ENCODE measurements at places on chromosomes 6 and 20.

GRCh38 chr20:47360297-47361056 lies 4.0 kb upstream of the ZMYND8 start:
- no peak for DNase-seq

DNA sequence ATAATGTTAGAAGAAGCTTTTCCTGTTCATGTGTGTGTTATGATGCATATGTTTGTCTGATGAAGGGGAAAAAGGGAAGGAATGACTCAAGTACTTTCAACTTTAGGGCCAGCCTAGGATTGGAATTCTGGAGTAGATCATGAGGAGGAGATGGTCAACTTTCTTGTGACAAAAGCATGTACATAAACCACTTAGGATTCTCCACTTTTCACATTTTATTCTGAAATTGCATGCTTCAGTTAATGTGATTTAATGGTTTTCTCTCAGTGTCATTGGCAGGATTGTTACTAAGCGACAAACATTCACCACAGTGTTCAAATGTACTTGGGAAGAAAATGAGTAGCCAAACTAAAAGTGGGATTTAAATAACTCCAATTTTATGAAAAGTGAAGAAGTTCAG lies 80.1 kb downstream of the UTRN start:
- no peak for DNase-seq

DNA sequence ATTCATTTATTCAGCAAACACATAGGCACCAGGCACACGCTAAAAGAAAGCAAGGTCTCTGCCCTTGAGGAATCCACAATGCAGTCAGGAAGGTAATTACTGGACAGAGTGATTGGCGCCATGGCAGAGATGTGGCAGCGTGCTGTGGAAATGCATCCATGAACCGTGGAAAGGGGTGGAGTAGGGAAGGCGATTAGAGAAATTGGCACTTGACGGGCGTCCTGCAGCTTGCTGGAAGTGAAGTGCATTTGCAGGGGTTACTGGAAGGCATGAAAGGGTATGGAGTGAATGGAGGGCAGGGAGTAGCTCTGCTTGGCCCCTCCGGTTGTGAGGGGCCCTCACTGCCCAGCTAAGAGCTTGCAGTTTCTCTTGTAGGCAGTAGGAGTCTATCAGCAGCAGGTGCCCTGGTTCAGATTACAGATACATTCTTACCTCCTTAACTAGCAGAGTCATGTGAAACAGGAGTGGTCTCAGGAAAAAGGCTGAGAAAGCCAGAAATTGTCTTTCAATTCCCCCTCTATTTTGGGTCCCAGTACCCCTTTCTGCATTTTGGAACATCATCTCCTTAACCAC lies 122.5 kb upstream of the TIAM2 start:
- no peak for DNase-seq

DNA sequence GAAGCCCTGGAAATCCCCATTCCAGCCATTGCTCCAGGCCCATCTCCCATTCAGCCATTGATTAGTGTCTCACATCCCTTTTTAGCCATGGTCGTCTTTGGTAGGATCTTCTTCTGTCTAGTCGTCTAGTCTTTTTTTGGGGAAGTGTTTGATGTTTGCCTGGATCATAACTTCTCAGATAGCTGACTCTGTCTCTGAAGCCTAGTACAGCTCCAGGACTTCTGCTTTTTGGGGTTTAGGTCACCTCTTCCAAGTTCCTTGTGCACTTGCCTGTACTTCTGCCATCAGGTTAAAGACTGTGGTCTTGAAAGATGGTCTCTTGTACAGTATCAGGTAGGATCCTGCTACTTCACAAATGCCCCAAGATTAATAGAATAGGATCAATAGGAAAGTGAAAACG lies 553.5 kb downstream of the PKHD1 start:
- DNase-seq: no peak

GRCh38 chr6:22596011-22596410 lies 26.6 kb downstream of the HDGFL1 start:
- no peak for DNase-seq

All from activated CD8-positive, alpha-beta memory T cell treated with anti-CD3 and anti-CD28 coated beads, Interleukin-2, amount 50 U/mL, for 4 hours (primary cell).